ENCODE measurements at places on chromosomes 2 and 18.

DNA sequence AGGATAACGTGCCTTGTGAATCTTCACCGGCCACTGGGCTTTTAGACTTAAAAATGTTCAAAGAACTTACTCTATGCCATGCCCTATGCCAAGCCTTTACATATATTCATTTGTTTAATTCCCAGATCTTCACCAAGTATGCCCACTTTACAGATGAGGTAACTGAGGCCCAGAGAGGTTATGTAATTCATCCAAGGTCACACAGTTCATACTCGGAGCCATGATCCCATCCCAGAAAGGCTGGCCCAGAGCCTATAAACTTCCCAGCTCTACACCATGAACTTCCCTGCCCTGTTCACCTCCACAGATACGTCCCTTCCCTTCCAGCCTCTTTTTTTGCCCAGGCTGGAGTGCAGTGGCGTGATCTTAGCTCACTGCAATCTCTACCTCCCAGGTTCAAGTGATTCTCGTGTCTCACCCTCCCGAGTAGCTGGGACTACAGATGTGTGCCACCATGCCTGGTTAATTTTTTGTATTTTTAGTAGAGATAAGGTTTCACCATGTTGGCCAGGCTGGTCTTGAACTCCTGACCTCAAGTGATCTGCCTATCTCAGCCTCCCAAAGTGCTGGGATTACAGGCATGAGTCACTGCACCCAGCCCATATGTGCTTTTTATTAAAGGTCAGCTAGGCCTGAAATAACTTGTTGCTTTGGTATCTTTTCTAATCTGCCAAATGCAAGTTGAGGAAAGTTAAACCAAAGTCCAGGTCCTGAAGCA lies 44.1 kb downstream of the MTHFD2 start:
- no peak for DNase-seq

GRCh38 chr2:15306706-15307105 lies 254.4 kb downstream of the NBAS start:
- no peak for DNase-seq

DNA sequence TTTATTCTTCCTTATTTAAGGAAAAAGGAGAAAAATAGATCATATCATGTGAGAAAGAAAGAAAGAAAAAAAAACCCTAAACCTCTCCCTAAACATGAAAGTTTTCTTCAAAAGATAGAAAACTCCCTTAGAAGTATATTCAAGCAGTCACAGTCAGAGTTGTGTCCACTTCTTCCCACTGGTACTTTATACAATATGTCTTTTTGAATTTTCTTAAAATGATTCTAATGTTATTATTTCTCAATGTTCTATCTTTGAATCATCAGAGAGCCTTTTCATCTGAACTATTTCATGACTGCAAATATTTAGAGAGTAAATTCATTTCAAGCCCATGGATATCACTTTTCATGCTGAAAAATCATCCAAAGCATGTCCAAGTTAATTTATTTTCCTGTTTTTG lies 205.2 kb upstream of the SPOPL start:
- no peak for DNase-seq

- DNase-seq = no peak
These were observed 72.8 kb upstream of the MC4R start for GRCh38 chr18:60445341-60445740.

GRCh38 chr18:62369129-62369644 lies 44.1 kb downstream of the TNFRSF11A start:
- DNase-seq = no peak

DNA sequence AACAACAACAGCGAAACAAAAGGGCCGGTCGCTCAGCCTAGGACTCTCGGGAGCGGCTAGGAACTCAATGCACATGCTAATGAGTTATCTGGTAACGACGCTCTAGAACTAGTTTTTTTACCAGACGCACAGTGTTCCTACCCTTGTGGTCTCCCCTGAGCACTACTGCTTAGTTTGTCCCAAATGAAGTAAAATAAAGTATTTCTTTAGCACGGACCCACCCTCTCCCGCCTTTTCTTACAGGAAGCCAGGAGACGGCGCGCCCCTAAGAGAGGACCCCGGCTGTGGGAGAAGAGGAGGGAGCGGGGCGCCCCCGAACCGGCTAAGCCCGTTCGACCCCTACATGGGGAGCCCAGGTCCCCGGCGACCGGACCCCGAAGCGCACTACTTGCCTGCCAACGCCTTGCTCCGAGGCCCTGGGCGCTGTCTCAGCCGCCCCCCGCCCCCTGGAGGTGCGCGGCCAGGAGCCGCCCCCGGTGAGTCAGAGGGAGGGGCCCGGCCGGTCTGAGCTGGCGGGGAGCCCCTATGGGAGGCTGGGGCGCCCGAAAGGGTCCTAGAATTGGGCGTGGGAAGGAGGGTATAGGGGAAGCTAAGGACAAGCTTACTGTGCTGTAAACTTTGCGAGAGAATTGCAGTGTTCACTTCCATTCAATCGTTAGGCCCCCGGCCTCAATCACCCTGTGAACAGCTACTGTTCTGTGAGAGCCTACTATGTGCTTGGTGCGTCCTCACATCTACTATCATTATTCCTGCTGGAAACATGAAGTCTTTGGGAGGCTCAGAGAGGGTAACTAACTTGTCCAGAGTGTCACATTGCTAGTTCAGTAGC lies 3.6 kb upstream of the CAPG start:
- no peak for DNase-seq

GRCh38 chr2:45710468-45710867 lies 59.0 kb downstream of the PRKCE start:
- DNase-seq = no peak

DNA sequence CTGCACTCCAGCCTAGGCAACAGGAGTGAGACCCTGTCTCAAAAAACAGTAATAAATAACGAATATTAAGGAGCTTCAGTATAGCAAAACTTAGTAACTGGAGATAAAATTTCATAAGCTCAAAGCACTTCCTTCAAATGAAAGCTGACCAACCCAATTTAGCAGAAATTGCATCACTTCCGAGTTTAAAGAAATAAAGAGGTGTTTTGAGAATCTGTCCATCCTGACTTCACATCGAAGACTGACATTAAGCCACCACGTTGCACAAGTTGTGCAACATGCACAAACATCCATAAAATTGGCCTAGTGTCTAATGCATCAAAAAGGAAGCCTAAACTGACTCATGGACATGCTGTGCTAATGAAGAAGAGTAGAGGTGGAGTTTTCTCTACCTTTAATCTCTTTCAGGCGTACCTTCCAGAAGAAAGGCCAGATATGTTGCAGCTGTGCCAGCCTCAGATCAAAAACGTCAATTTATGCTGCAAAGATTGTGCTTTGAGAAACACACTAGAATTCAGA lies 7.7 kb upstream of the DSG3 start:
- DNase-seq = no peak

- no peak for DNase-seq
These were observed 138.4 kb upstream of the TWIST2 start for GRCh38 chr2:238709325-238710025.

DNA sequence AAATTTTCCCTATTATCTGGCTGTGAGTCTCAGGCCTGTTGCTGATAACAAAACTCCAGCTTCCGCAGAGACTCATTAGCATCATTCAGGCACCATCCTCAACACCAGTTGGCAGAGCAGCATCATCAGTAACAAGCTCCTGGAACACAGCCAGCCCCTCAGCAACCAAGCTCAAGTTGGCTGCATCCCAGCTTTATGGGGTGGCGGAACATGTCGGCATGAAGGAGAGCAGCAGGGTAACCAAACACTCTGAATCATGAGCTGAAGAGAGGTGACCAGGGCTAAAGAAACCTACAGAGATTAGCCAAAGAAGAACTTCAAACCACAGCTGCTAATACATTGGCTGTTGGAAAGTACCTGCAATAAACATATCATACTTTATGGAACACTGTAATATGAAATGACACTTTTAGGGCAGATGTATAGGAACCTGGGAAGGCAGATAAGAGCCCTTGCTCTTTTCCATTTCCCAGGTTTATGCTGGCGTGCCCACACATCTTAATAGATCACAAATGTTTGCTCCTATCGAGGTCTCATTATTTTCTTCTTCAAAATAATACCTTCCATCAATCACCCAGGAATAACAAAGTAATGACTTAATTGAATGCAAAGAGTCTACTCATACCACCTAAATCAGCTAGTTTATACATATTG lies 63.8 kb downstream of the PDE11A start:
- no peak for DNase-seq

- no peak for DNase-seq
These were observed 65.0 kb upstream of the NYAP2 start for GRCh38 chr2:225334514-225334913.

GRCh38 chr2:222884114-222884771 lies 23.4 kb downstream of the ACSL3 start:
- DNase-seq = no peak

GRCh38 chr18:377088-377487 lies 109.2 kb upstream of the THOC1 start:
- no peak for DNase-seq

- DNase-seq = no peak
These were observed 5.3 kb downstream of the TWIST2 start for GRCh38 chr2:238853218-238853617.

DNA sequence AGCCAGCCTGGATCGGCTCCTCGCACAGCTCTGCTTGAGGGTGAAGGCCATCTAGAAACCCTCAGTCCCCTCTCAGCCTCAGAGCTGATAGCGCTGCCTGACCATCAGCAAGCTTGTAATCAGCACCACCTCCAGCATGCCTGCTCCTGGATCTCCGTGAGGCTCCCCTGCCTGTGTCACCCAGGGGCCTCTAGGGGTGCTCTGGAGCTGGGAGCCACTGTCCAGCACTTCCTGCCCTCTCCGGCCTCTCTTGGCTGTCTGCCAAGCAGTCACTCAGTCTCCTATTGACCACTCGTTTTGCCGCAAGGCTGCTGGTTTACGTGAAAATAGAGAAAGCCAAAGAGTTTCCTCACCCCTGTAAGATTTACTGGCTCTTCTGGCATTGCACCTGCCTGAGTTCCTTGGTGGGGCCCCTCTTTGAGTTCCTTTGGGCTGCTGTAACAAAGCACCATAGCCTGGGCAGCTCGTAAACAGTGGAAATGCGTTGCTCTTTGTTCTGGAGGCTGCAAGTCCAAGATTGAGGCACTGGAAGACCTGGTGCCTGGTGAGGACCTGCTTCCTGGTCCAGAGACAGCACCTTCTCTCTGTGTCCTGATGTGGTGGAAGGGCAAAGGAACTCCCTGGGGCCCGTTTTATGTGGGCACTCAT lies 17.9 kb downstream of the CAPN10 start:
- DNase-seq = no peak

GRCh38 chr2:144572977-144573376 lies 53.1 kb upstream of the ZEB2 start:
- no peak for DNase-seq

- no peak for DNase-seq
These were observed 310.3 kb upstream of the CYP26B1 start for GRCh38 chr2:72457801-72458516.

DNA sequence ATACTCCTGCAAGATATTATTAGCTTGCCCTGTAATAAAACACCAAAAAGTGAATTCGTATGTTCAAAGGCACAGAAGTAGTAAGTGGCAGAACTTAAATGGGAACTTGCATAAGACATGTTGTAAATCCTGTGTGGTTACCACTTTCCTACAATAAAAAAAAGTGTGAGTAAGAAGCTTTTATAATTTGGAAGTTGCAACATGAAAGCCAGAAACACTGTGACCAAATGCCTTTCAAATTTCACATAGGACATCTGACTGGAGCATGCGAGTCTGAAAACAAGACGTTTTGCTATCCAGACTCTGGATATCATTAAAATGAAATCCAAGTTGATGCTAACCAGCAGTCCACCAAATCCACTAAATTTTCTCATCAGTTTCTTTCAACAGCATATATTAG lies 886.2 kb upstream of the NRXN1 start:
- no peak for DNase-seq

DNA sequence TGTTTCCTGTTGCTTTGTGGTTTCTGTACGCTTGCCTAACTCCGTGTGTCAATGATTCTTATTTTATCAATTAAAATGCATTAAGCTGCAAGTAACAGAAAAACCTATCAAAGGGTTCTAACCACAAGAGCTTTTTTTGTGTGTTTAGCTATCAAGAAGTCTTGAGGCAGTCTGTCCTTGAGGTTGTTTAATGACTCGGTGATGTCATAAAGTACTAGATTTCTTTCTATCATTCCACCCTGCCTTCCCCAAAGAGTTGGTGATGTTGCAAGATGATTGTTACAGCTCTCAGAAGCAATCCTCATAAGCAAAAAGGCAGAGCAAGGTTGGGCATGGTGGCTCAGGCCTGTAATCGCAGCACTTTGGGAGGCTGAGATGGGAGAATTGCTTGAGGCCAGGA lies 51.9 kb upstream of the SPTBN1 start:
- DNase-seq = no peak

GRCh38 chr2:29811378-29811777 lies 110.0 kb downstream of the ALK start:
- DNase-seq = no peak

DNA sequence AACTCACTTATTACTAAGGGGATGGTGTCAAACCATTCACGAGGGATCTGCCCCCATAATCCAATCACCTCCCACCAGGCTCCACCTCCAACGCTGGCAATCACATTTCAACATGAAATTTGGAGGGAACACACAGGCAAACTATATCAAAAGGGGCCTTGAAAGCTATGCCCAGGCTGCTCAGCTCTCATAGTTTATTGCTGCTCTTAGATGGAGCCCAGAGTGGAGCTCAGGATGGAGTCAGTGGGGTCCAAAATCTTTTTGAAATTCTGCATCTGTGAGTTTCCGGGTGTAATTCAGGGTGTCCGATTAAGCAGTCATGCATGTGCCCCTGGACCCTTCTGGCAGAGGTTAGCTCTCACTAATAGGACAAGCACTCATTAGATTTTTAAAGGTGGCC lies 24.3 kb downstream of the RHOB start:
- DNase-seq = no peak

DNA sequence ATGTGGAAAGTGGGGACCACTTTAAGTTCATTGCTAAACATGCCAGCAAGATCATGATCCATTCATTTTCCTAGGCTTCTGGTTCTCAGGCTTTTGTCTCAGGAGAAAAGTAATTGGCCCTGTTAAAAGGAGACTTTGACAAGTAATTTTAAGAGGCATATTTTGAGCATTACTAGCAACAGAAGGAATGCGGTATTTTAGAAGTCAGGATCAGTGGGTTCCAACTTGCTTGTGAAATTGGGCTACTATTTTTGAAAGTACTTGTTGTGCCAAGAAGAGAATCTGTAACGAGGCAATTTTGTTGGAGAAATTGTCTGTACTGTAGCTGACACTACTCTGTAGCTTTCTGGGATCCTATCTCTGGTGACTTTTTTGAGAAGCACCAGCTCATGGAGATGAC lies 59.4 kb downstream of the CERS6 start:
- DNase-seq = no peak

DNA sequence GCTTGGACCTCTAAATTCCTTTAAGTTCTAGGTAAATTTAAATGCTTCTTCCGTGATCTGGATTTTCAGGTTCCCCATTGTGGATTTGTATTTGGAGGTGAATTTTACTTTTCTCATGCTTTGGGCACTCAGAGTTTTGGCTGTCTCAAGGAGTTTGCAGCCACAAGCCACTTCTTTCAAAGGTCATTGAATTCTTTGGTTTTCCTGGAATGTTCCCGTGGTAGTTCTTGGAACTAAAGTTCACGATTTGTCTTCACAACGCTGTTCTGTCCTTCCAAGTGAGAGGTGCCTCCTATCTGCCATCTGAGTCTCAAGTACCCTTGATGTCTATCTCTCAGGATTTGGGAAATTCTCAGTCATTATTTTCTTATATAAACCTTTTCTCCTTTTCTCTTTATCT lies 1438.7 kb upstream of the ZEB2 start:
- no peak for DNase-seq

GRCh38 chr2:33441235-33441810 lies 35.1 kb upstream of the RASGRP3 start:
- no peak for DNase-seq

- no peak for DNase-seq
These were observed 464.4 kb downstream of the PTPRM start for GRCh38 chr18:8031496-8031895.
